NCI-H526 treated with DMSO at 0.1 percent for 48 hours (cell line): ENCODE measurements at places on chromosomes 16 and 17.

GRCh38 chr17:933312-934073, 46.1 kb downstream of the NXN start:
- no peak for DNase-seq

DNA sequence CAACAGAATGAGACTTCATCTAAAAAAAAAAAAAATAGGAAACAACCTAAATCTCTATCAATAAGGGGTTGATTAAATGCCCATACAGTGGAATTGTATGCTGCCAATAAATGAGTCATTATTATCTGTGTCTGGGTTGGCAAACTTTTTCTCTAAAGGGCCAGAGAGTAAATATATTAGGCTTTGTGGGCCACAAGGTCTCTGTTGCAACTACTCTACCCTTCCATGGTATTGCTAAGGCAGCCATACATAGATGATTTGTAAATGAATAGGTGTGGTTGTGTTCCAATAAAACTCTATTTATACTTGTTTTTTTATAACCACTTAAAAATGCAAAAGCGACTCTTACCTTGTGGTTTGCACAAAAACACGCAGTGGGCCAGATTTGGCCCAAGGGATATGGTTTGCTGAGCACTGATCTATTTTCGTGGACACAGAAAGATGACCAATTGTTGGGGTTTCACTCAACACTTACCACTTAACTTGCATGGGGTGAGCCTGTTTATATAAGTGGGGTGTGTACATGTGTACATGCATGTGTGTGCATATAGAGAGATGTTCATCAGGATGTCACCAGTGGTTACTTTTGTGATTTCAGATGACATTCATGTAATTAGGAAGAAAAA, 12.4 kb upstream of the IL4R start:
- no peak for DNase-seq

DNA sequence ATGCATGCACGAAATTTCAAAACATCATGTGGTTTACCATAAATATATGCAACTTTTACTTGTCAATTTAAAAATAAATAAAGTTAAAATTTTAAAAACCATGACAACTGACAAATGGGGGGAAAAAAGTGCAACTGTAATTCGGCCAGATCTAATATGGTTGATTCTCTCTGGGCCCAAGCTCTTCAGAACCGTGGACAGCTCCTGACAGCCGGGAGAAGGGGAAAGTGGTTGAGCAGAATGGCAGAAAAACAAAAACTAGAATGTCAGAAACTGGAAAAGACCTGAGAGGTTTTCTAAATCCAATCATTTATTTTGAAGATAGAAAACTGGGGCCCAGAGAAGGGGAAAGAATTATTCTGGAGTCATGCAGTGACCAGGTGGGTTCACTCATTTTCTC, 126.6 kb downstream of the TMEM132E start:
- no peak for DNase-seq

DNA sequence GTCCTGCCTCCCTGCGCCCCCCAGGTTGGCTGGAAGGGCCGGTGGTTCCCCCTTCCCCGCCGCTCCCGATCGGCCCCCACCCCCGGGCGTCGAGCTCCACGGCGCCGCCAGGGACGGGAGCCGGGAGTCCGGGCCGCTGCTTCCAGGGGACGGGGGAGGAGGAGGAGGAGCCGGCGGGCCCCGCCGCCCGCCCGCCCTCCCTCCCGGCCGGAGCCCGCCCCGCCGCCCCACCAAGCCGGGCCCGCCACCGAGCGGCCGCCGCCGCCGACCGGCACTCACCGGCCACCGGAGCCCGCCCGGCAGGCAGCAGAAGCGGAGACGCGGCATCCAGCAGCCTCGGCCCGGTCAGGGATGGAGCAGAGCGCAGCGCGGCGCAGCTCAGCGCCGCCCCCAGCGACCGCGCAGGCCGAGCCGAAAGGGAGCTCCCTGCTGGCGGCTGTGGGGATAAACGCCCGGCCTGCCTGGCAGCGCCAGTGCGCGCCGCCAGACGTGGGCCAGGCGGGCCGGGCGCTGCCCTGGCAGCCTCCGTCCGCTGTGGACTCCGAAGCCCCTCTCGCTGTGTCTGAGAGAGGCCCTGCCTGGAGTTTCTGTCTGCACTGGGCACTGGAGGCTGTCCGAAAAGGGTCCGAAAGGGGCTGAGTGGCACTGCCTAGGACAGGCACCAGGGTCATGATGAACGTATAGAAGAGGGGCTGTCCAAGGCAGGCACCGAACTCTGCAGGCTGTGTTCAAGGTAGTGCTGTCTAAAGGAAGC, at the start of gene MYO18A:
TSS of gene MYO18A (minus strand) at position 365 of the 754 bp plus-strand sequence. CDS start 13,458 bp downstream, outside the sequence.
- DNase-seq = peak; percentile 78

- no peak for DNase-seq
These were observed 35.2 kb downstream of the ZNF750 start for GRCh38 chr17:82804442-82805191.

- peak; percentile 53 for DNase-seq
These were observed 780 bp upstream of the DCAKD start for GRCh38 chr17:45052052-45052772.

DNA sequence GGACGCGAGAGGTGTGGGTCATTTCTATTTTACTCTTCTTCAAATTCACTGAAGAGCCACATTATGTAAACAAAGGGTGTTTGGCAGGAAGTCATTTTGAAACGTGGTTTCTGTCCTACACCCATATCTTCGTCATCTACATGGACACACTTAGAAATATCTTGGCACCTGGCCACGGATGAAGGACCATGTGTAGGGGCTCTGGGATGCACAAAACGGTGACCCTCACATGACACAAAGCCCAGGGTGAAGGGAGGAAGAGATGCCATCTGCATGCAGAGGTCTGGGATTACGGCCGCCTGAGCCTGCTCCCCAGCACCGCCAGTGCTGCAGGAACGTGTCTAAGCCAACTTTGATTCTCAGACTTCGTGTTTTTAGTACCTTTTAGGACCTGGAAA, 130.2 kb upstream of the CHMP6 start:
- DNase-seq = no peak

GRCh38 chr16:86471896-86472295, 38.4 kb upstream of the FOXF1 start:
- no peak for DNase-seq

DNA sequence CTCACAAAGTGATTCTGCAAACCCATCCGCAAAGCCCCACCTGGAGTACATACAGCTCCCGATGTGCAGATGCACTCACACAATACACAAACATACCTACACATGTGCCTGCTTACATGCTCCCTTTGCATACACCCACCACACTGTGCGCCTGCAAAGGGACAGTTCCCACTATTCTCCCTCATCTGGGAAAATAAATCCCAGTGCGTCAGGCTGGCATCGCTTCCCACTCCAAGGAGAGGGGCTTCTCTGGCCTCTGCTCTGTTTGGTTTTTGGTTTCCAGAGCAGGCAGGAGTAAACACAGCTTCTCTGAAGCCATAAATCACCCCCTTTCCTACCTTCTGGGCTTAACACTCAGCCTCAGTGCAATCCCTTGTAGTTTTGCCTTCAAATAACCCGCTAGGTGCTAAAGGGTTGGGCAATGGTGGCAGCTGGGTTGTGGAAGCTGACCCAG, 14.7 kb downstream of the HOXB4 start:
- no peak for DNase-seq

DNA sequence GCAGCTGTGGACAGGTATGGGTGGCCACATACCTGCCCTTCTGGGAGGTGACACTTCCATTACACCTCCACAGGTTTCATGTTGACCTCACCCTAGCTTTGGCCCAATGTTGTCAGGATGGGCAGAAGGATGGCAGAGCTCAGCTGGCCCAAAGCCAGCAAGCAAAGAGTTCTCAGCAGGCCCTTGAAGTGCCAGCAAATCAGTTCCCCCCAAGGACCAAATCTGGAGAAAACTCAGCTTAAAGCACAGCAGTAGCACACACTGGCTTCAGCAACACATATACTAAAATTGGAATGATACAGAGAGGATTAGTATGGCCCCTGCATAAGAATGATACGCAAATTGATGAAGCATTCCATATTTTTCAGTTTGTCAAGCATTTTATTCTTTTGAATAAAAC, 13.4 kb downstream of the ARL4D start:
- DNase-seq = no peak

DNA sequence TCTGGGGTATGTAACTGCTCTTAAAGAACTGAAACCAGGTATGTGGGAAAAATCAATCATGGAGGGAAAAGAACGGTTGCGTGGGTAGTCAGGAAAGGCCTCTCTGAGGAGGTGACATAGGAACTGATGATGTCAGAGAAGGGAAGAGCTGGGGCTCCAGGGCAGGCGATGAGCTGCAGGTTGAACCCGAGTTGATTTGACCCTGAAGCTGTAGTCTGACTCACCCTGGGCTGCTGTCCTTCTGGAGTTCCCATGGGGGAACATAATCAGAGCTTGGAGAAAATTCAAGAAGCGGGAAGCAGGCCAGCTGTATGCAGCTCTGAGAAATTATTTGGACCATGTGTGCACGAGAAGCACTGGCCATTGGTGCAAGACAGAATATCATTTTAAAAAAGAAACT, 16.7 kb downstream of the SLC6A2 start:
- no peak for DNase-seq

DNA sequence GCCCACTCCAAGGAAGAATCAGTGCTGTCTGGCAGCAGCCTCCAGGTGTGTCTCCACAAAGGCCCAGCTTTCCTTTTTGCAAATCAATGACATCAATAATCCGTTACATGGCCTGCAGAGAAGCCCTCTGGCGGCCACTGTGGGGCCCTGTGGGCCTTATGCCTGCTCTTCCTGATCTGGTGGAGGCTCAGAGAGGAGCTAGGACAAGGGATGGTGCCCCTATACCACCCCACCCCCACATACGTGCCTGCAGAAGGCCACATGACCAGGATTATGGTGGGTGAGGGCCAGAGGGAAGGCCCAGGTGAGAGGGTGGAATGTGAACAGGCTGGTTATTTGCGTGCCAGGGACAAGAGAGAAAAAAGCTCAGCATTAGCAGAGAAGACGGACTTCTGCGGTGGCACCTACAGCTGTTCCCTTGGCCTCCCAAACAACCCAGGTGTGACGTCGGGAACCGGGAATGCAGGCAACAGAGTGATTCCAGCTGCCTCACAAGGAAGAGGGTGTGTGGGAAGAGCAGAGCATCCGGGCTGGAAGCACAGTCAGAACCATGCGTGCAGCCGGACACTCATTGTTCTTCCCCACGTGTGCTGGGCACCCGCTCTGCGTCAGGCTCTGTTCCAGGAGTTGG, 22.5 kb downstream of the EIF4A3 start:
- peak; percentile 16 for DNase-seq

DNA sequence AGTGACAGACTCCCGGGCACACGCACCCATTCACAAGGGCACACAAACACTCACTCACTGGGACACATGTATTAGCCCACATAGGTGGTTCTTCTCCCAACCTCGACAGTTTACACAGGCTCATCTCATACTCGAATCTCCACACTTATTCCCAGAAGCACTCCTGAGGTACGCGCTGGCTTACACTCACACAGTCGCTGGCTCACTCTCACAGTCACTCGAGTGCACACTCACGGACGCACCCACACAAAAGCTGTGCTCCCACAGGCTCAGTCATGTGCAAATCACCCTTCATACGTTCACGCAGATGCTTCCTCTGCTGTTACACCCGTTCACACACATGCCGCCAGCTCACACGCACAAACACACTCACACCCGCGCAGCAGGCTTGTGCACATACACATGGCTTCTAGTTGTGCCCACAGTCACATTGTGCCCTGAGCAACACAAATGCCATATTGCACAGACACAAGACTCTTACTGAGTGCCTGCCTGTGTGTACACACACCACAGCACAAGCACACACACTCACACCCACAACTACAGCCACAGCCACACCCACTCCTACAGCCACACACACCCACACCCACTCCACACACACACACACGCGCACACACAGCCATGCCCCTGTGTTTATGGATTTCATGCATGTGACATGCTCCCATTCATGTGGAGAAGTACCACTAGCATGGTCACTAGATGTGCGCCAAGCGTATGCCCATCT, 8.4 kb upstream of the PRR29 start:
- DNase-seq = no peak

GRCh38 chr17:74523308-74523707, 8.0 kb downstream of the CD300LB start:
- DNase-seq = no peak

DNA sequence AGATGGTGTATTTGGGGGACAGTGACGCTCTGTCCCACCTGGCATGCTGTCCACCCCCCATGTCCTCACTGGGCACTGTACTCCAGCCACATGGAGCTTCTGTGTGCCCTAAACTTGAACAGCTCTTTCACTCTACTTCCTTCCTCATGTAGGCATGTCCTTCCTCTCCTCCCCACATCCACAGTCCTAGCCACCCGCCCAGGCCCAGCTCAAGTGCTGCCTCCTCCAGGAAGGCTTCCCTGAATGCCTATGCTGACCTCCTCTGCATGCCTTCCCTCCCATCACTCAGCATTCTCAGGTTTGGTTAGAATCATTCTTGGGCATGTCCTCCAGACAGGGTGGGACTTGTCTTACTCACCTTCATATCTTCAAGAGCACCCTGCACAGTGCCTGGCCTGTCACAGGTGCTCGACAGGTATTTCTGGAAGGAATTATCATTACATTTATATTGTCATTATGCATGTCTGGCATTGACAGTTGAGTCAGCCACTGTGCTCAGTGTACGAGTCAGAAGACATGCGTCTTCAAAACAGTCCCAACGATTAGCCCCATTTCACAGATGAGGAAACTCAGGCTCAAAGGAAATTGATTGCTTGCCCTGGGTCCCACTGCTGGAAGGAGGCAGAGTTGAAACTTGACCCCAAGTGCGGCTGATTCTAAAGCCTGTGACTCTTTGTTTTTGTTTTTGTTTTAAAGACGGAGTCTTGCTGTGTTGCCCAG, 42.1 kb upstream of the TOB1 start:
- DNase-seq = no peak

- no peak for DNase-seq
These were observed 31.8 kb downstream of the USP7 start for GRCh38 chr16:8931859-8932258.

DNA sequence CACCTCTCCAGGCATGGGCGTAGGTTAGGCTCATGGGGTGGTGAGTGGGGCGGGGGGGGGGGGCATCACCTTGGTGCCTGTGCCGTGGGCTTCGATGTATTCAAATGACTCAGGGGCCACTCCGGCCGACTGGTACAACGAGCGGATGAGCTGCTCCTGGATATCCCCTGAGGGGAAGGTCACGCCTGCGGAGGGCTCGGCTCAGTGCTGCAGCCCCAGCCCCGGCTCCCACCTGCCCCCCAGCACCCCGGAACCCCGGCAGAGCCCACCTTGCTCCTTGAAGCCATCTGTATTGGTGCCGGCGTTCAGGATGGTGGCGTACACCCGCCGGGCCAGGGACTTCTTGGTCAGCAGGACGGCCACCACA, 5.4 kb downstream of the FASN start:
- no peak for DNase-seq
